ENCODE measurements at places on chromosomes 5 and 9.
A peak's percentile ranks its signal among the peaks of the same experiment; 100 is the strongest.

- no peak overlapping the region for H3K4me3 ChIP-seq
- no peak overlapping the region for H3K27ac ChIP-seq
- no peak for DNase-seq
- H3K36me3 ChIP-seq = no peaks in the 10 kb centered on the region
Observed at GRCh38 chr5:45507178-45507577, 189.0 kb downstream of the HCN1 start.

GRCh38 chr5:76542887-76543690, 80.1 kb downstream of the F2RL2 start:
- no peak for DNase-seq
- H3K4me1 ChIP-seq = no peaks in the 10 kb centered on the region
- no peak overlapping the region for H3K4me3 ChIP-seq
- no peaks in the 10 kb centered on the region for H3K27me3 ChIP-seq

DNA sequence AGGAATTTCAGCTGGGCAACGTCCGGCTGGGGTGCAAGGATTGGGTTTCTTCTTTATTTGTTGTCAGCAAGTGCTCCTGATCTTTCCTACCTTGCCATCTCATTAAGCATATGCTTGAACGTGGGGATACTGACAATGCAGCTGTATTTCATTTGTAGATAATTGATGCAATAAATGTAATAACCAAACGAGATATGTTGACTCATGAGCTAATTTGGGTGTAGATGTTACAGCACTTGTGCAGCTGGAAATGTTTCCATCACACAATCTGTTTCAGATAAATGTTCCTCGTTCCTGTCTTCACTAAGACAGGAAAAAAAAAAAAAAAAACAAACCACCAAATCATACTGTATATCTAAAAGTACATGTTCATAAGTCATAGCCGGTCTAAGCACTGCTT, 123.8 kb downstream of the DMRT2 start:
- H3K27ac ChIP-seq = no peak overlapping the region
- H3K36me3 ChIP-seq = no peaks in the 10 kb centered on the region
- H3K4me3 ChIP-seq = no peak overlapping the region
- no peaks in the 10 kb centered on the region for H3K27me3 ChIP-seq
- no peak for DNase-seq
- H3K4me1 ChIP-seq = no peaks in the 10 kb centered on the region

DNA sequence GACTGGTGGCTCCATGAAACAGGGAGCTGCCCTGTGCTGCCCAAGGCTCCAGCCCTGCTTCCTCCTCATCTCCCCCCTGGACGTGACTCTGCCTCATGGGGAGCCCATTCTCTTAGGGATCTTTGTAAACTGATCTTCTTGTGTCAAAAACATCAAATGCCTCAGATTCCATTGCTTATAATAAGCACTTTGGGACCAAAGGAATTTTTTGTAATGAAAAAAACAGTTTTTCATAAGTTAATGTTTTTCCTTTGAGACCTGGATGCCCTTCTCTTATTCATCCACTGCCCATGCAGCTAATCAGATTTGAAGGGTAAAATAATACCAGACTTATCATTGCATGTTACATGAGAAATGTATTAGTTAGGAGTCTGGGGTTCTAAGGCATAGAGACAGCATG, 41.7 kb downstream of the PALM2AKAP2 start:
- no peak overlapping the region for H3K4me3 ChIP-seq
- no peaks in the 10 kb centered on the region for H3K27me3 ChIP-seq
- H3K36me3 ChIP-seq = no peaks in the 10 kb centered on the region
- no peak overlapping the region for H3K27ac ChIP-seq

DNA sequence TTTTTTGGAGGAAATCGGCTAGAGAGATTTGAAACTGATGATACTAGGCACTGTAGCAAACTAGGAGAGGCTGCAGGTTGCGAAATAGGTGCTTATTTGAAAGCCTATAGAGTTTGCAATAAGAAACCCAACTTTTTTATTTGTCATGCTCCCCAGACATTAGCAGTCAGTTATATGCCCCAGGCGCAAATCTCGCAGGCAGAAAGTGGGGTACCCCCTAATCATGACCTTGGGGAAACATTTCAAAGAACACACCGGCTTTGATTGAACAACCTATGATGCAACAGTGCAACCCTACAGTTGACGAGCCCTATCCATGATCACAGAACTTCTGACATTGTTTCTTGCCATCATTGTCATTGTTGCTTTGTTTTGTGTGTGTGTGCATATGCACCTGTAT, 510.5 kb downstream of the RAB3C start:
- no peak overlapping the region for H3K27ac ChIP-seq
- H3K27me3 ChIP-seq = no peaks in the 10 kb centered on the region
- no peaks in the 10 kb centered on the region for H3K36me3 ChIP-seq
- H3K4me1 ChIP-seq = no peaks in the 10 kb centered on the region
- no peak overlapping the region for H3K4me3 ChIP-seq
- DNase-seq = no peak

- DNase-seq = no peak
- H3K27me3 ChIP-seq = no peaks in the 10 kb centered on the region
- H3K36me3 ChIP-seq = peaks cover 24% of the 10 kb centered on the region
- no peaks in the 10 kb centered on the region for H3K4me1 ChIP-seq
Observed at GRCh38 chr5:94632024-94632423, 13.6 kb downstream of the SLF1 start.

DNA sequence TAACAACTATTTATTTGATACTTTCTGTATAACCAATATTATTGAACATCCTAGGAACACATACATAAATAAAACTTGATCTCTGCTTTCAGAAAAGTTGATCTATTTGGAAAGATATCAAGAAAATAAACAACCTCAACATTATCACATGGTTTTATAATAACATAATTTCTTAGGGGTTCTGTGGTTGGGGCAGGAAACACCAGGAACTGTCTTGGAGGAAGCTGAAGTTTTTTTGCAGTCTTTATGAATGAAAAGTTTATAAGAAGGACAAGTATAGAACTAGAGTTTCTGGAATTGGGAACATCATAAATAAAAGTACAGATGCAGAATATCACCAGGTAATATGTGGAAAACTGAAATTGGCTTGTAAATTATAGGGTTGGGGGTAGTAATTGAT, 296.1 kb downstream of the TAF11L14 start:
- H3K36me3 ChIP-seq = peaks cover 3% of the 10 kb centered on the region
- H3K4me1 ChIP-seq = no peaks in the 10 kb centered on the region
- H3K4me3 ChIP-seq = no peak overlapping the region
- H3K27me3 ChIP-seq = no peaks in the 10 kb centered on the region
- H3K27ac ChIP-seq = no peak overlapping the region

GRCh38 chr5:124741711-124742496, 4.5 kb downstream of the ZNF608 start:
- peak overlapping the region; percentile 45 for H3K27ac ChIP-seq
- DNase-seq = peak; percentile 91

- no peaks in the 10 kb centered on the region for H3K36me3 ChIP-seq
- H3K27me3 ChIP-seq = no peaks in the 10 kb centered on the region
- no peak overlapping the region for H3K4me3 ChIP-seq
- peaks cover 5% of the 10 kb centered on the region for H3K4me1 ChIP-seq
Observed at GRCh38 chr9:134283111-134283515, 43.1 kb upstream of the RXRA start.

DNA sequence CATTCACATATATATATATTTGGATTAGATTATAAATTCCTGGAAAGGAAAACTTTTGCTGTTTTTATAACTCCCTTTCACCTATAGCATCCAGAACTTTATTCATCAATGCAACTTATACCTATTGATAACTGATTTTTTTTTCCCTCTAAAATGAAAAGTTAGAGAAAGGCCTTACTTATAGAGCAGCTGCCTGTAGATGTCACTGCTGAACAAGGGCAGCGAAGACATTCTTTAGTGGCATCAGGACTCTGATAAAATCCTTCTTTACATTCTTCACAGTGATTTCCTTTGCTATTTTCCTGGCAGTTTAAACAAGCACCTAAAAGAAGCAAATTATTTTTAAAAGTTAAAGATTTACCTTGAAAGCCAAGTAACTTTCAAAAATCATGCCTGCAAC, 32.3 kb upstream of the CDK5RAP2 start:
- H3K27ac ChIP-seq = no peak overlapping the region
- H3K4me1 ChIP-seq = peaks cover 3% of the 10 kb centered on the region
- H3K36me3 ChIP-seq = no peaks in the 10 kb centered on the region
- no peak overlapping the region for H3K4me3 ChIP-seq

DNA sequence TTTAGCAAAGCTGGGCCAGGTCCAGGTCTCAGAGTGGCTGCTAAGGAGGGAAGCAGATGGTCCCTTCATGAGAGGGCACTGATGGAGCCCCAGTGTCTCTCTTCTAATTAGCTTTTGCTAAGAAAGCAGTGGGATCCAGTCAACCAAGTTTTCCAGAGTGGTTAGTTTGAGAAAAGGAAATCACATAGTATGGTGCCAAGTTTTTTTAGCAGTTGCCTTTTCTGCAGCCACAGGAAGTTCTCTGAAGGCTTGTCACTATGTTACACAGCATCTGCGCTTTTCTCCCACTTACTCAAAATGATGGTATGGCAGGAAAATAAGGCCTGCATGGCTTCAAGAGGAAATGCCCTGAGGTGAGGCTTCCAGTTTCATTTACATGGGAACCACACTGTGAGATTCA, 331.5 kb upstream of the ZNF462 start:
- no peaks in the 10 kb centered on the region for H3K36me3 ChIP-seq
- no peak overlapping the region for H3K27ac ChIP-seq
- H3K4me3 ChIP-seq = no peak overlapping the region
- no peak for DNase-seq

GRCh38 chr5:126519637-126520592, 75.1 kb downstream of the ALDH7A1 start:
- H3K27me3 ChIP-seq = no peaks in the 10 kb centered on the region
- H3K36me3 ChIP-seq = no peaks in the 10 kb centered on the region
- DNase-seq = no peak
- H3K4me3 ChIP-seq = no peak overlapping the region
- no peak overlapping the region for H3K27ac ChIP-seq

DNA sequence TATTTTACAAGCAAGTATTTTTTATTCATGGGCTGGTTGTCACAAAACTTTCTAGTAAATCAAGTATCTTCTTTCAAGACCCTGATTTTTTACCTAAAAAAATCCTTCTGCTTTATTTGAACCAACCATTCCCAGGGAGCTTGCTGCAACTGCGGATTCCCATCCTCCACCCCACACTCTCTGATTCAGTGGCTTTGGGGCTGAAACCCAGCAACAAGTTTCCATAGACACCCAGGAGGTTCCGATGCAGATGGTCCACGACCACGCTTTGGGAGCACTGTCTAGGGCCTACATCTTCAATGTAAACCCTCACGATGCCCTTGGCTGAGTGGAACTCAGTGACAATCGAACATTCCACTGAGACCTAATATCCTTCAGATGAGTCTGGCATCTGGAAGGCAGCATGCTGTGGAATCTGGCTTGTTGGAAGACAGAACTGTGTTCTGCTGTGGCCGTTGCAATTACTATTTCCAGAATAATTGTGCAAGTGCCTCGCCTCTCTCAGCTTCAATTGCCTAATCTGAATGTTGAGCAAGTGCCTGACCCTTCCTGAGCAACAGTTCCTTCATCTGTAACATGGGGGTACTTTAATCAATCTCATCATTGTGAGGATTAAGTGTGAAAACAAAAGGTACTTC, 105.1 kb downstream of the INSYN2B start:
- no peaks in the 10 kb centered on the region for H3K27me3 ChIP-seq
- DNase-seq = no peak
- no peaks in the 10 kb centered on the region for H3K36me3 ChIP-seq

DNA sequence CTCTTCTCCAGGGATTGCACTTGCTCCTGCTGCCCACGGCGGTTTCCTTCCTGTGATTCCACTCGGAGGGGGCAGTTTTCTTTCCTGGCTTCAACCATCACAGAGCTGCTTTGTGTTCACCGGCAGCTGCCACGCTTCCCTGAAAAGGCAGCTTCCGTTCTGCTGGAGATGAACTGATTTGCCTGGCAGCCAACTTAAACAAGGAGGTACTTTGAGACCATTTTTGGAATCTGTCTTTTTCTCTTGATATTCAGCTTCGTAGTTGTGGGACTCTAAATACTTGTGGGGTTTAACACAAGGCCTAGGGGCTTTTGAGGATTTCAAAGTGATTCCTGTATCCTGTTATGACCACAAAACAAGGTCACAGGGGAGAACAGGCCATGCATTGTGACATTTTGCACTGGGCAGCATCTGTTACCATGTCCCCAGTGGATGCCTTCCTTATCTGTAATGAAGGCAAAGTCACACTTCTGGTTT, 192.0 kb downstream of the MTRR start:
- H3K27me3 ChIP-seq = no peaks in the 10 kb centered on the region
- no peak overlapping the region for H3K4me3 ChIP-seq
- DNase-seq = no peak
- no peaks in the 10 kb centered on the region for H3K36me3 ChIP-seq
- H3K4me1 ChIP-seq = peaks cover 5% of the 10 kb centered on the region

GRCh38 chr5:159207686-159208513, 1.5 kb downstream of the RNF145 start:
- H3K36me3 ChIP-seq = no peaks in the 10 kb centered on the region
- no peaks in the 10 kb centered on the region for H3K27me3 ChIP-seq
- peaks cover 30% of the 10 kb centered on the region for H3K4me1 ChIP-seq
- peak overlapping the region; percentile 93 for H3K4me3 ChIP-seq
- H3K27ac ChIP-seq = peak overlapping the region; percentile 84
- peak; percentile 89 for DNase-seq

- H3K27me3 ChIP-seq = no peaks in the 10 kb centered on the region
- H3K27ac ChIP-seq = no peak overlapping the region
- H3K4me3 ChIP-seq = no peak overlapping the region
- no peaks in the 10 kb centered on the region for H3K36me3 ChIP-seq
Observed at GRCh38 chr5:112065781-112066180, 308.8 kb upstream of the NREP start.

- no peak overlapping the region for H3K27ac ChIP-seq
- H3K4me1 ChIP-seq = no peaks in the 10 kb centered on the region
- H3K27me3 ChIP-seq = no peaks in the 10 kb centered on the region
Observed at GRCh38 chr9:1366276-1366675, 316.1 kb downstream of the DMRT2 start.

DNA sequence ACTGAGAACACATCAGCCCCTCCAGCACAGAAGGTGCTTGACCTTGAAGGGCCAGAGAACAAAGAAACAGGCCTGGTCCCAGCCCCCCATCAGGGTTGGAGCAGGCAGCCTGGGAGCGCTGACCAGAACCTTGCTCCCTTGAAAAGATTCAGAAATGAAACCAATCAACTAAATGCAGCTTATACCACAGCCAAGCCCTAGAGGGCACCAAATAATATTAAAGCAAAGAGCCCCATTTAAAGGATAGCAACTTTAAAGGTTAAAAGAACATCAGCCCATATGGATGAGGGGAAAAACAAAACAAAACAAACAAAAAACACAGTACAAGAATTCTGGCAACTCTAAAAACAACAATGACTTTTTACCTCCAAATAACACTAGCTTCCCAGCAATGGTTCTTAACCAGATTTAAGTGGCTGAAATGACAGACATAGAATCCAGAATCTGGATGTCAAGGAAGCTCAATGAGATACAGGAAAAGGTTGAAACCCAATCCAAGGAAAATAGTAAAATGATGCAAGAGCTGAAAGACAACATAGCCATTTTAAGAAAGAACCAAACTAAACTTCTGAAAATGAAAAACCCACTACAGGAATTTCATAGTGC, 471.9 kb downstream of the MTRR start:
- H3K4me1 ChIP-seq = no peaks in the 10 kb centered on the region
- H3K27ac ChIP-seq = no peak overlapping the region
- DNase-seq = peak; percentile 13
- H3K36me3 ChIP-seq = no peaks in the 10 kb centered on the region
- H3K27me3 ChIP-seq = no peaks in the 10 kb centered on the region

- H3K4me3 ChIP-seq = no peak overlapping the region
- DNase-seq = peak; percentile 86
- no peaks in the 10 kb centered on the region for H3K27me3 ChIP-seq
- H3K4me1 ChIP-seq = no peaks in the 10 kb centered on the region
- H3K27ac ChIP-seq = no peak overlapping the region
Observed at GRCh38 chr5:23208959-23209431, 298.4 kb upstream of the PRDM9 start.

GRCh38 chr9:4262735-4263141, 37.1 kb downstream of the GLIS3 start:
- peaks cover 8% of the 10 kb centered on the region for H3K36me3 ChIP-seq
- no peak overlapping the region for H3K27ac ChIP-seq
- H3K27me3 ChIP-seq = no peaks in the 10 kb centered on the region

Measured in neural progenitor cell (in vitro differentiated cells).